ENCODE measurements at places on chromosomes 3 and 15. TPM values are rescaled to one million over a fixed set of nuclear protein-coding genes. Genes with fewer than 3 reads are reported as not detected.
A peak's percentile ranks its signal among the peaks of the same experiment; 100 is the strongest.

GRCh38 chr3:69191516-69191915 is 69.1 kb upstream of the LMOD3 start:
- no peak for DNase-seq

- DNase-seq = no peak
These were observed 45.9 kb downstream of the TMEM45A start for GRCh38 chr3:100538339-100538706.

- no peak for DNase-seq
These were observed 1.4 kb downstream of the FEZF2 start for GRCh38 chr3:62371720-62372591.

- peak; percentile 99 for DNase-seq
These were observed 4.5 kb upstream of the SEMA3B start for GRCh38 chr3:50264383-50264963.

DNA sequence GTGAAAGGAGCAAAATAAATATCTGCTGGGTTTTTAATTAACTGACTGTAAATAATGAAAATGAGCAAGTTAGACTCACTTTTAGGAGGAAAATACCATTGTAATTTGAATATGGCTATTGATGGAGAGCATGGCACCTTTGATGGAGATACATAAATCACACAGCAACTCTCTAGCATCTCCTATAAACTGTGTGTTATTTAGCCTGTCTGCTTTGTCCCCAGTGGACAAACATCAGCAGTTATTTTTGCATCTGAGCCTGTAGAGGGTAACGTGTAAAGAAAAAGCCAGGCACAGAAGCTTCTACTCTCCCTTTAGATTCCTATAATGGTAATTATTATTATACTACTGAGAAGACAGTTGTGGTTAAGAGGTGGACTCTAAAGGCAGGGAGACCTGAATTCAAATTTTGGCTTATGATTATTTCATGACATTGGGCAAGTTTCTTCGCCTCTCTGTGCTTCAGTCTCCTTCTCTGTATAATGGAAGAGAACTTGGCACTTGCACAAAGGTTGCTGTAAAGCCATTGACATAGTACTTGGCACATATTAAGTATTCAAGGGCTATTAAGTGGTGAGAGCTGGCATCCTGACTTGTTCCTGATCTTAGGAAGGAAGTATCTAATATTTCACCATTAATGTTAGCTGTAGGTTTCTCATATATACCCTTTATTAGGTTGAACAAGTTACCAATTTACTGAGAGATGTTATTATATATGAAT is 289.5 kb upstream of the TRIM42 start:
- no peak for DNase-seq

- no peak for DNase-seq
These were observed 643.2 kb downstream of the SQOR start for GRCh38 chr15:46278062-46278461.

NDN gene
- total RNA-seq = 51.9 TPM

CEMIP gene
- 687 TPM for total RNA-seq

GRCh38 chr3:87491843-87492242 is 215.5 kb upstream of the POU1F1 start:
- DNase-seq = no peak

RARB gene
- total RNA-seq = 4.1 TPM

- DNase-seq = no peak
These were observed 86.3 kb upstream of the TCF12 start for GRCh38 chr15:56832125-56832524.

Measured in osteoblast (primary cell).